ENCODE measurements at places on chromosomes 4 and X. TPM values are rescaled to one million over a fixed set of nuclear protein-coding genes. Genes with fewer than 3 reads are reported as not detected.

ZFP42 gene
- not detected for total RNA-seq

PARM1 gene
- total RNA-seq: 9.1 TPM

VCX3B gene
- not detected for total RNA-seq

PAGE5 gene
- total RNA-seq: not detected

LRRC66 gene
- total RNA-seq: 1.7 TPM

SPATA4 gene
- not detected for total RNA-seq

CNKSR2 gene
- 16.8 TPM for total RNA-seq

S100G gene
- not detected for total RNA-seq

PRPS2 gene
- 45.1 TPM for total RNA-seq

ZNF630 gene
- total RNA-seq: 5.4 TPM

PPP2R2C gene
- 0.58 TPM for total RNA-seq

FMR1 gene
- 57.9 TPM for total RNA-seq

SPANXD gene
- total RNA-seq: not detected

PCSK1N gene
- 0.67 TPM for total RNA-seq

FAM53A gene
- 1.9 TPM for total RNA-seq

OTUD5 gene
- 50.5 TPM for total RNA-seq

ARAF gene
- 60.5 TPM for total RNA-seq

CCDC120 gene
- total RNA-seq: 7.9 TPM

FHIP1A gene
- total RNA-seq: 15.3 TPM

UNC5C gene
- 4.5 TPM for total RNA-seq

ANKRD50 gene
- 38.4 TPM for total RNA-seq

SMPX gene
- total RNA-seq: not detected

TMSB15A gene
- not detected for total RNA-seq

GYPE gene
- 1.2 TPM for total RNA-seq

RIPPLY1 gene
- total RNA-seq: 0.40 TPM

RADX gene
- total RNA-seq: 6.7 TPM

SPARCL1 gene
- 441 TPM for total RNA-seq

TLR1 gene
- total RNA-seq: 28.9 TPM

ANXA10 gene
- total RNA-seq: not detected

F8 gene
- total RNA-seq: 63.0 TPM

VCX gene
- total RNA-seq: not detected

GPR34 gene
- total RNA-seq: 10.3 TPM

SERTM2 gene
- total RNA-seq: 0.76 TPM

CLCN5 gene
- 11.5 TPM for total RNA-seq
